ENCODE measurements at places on chromosomes 3 and 15.
A peak's percentile ranks its signal among the peaks of the same experiment; 100 is the strongest.

GRCh38 chr3:177724020-177724638, 526.8 kb upstream of the TBL1XR1 start:
- DNase-seq: no peak

- no peak for DNase-seq
Observed at GRCh38 chr3:141493184-141493583, 6.4 kb downstream of the RASA2 start.

GRCh38 chr3:102068327-102068726, 219.0 kb downstream of the NFKBIZ start:
- no peak for DNase-seq

DNA sequence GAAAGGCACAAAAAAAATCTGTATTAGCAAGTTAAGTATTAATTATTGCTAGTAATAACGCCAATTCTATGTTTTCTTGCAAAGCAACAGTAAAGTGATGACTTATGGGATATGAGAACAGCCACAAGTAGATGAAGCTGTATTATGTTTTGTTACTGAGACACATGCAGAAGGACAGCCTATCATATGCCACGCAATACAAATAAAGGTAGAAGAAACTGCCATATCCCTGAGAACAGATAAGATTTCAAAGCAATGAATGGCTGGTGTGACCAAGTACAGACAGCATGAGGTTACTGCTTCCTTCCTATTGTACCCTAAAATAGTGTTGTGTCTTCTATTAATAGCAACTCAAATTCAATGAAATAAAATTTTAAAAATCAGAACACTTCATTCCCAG, 26.7 kb downstream of the STAG1 start:
- DNase-seq: no peak

DNA sequence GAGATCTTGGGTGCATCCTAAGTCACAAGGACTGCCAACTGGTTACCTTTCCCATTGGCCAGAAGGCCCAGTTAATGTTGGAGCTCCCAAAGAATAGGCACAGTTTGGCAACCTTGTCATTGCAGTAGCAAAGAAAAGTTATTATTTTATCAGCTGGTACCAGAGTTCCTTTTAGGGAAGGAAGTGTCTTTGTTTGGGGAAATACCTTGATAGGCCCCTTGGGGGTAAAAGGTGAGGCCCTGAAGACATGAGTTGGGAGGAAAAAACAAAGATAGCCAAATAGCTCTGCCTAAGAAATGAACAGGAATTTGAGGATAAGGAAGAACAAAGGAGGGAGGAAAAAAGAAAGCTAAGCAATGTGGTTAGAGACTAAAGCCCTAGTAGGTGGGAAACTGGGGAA, 85.8 kb downstream of the ANP32A start:
- no peak for DNase-seq

DNA sequence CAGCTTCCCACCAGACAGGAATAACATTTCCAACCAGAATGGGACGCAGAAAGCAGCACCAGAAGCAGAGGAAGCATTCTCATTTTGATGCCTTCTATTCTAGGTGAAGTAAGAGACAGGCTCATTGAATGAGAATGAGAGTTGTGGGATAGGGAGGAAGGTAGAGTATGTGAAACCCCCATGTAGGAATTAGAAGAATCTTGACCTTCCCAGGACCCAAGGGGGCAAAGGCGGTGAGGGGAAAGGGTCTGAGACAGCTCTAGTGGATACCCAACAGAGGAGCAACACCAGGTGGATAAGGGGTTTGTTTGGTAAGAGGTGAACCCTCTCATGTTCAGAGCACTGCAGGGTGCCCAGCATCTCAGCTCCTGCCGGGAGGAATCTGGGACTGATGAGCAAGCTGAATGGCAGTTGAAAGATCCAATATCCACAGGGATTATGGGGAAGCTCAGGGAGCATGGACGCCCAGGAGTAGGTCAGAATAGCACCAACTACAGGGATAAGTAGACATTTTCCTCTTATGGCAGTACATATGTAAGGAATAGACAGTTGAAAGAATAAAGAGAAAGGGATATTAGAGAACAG, 77.0 kb downstream of the PLCL2 start:
- no peak for DNase-seq

- no peak for DNase-seq
Observed at GRCh38 chr15:101456057-101456739, 33.3 kb downstream of the PCSK6 start.

GRCh38 chr3:126962756-126963155, 20.2 kb upstream of the PLXNA1 start:
- no peak for DNase-seq

- DNase-seq: no peak
Observed at GRCh38 chr15:28876845-28877185, 9.0 kb upstream of the APBA2 start.

DNA sequence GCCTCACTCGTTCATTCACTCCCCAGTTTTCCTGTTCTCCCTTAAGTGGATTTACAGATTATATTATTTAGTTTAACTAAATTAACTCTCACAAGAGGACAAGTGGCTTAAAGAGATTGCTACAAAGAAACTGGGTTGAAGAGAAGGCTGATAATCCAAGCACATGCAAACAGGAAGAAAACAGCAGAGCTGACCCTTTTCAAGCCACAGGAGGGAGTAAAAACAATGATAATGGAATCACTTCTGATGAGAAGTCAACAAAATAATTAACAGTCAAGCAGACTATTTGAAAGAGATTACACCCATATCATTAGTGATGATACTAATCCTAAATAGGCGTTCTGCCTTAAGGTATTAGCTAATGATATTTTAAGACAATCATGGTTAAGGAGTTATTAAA, 31.7 kb downstream of the BOC start:
- DNase-seq: no peak

- no peak for DNase-seq
Observed at GRCh38 chr15:71201477-71201876, 86.2 kb downstream of the THSD4 start.

DNA sequence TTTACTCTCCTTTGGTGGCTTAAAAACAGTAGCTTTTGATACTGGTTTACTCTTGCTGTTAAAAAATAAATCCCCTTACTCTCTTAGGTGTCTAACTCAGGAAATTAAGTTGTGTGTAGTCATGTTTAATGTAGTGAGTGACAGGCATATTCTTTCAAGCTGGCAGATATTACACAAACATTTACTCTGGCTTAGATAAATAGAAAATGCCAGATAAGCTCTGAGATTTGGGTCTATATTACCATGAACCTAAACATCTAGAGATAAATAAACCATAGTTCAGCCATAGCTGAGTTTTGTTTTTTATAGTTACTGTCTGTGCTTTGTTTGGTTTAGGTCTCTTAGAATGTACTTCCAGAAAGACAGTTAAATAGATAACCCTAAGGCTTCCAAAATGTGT, 2.4 kb downstream of the SEMA6D start:
- no peak for DNase-seq

GRCh38 chr3:194357681-194358080, 6.6 kb upstream of the CPN2 start:
- no peak for DNase-seq

DNA sequence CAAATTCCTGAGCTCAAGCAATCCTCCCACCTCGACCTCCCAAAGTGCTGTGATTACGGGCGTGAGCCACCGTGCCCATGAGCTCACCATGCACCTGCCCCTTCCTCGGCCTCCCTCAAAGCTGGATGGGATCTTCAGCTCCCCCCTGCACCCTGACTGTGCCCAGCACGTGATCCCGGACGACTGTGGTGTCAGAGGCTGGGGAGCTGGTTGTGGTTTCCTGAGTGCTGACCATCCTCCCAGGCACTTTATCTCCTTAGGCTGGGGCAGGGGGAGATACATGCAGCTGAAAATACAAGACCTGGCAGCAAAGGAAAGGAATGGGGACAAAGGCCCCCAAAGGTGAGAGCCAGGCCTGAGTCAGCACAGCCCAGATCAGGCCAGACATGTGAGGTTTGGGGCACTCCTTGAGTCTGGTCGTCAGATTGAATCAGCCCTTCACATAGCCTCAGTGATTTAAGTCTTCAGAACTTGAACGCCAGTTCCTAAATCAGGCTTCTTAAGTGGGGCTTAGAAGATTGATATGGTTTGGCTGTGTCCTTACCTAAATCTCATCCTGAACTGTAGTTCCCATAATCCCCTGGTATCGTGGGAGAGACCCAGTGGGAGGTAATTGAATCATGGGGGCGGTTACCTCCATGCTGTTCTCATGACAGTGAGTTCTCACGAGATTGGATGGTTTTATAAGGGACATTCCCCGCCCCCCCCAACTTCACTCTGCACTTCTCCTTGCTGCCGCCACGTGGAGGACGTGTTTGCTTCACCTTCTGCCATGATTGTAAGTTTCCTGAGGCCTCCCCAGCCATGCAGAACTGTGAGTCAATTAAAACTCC, 35.8 kb downstream of the PRKCD start:
- DNase-seq: peak; percentile 37

GRCh38 chr3:94614192-94614591, 551.3 kb downstream of the NSUN3 start:
- no peak for DNase-seq

- no peak for DNase-seq
Observed at GRCh38 chr15:80659375-80659774, 35.7 kb upstream of the ABHD17C start.

All from thymus (tissue), 14 donors.